ENCODE measurements at places on chromosomes 4 and X.

DNA sequence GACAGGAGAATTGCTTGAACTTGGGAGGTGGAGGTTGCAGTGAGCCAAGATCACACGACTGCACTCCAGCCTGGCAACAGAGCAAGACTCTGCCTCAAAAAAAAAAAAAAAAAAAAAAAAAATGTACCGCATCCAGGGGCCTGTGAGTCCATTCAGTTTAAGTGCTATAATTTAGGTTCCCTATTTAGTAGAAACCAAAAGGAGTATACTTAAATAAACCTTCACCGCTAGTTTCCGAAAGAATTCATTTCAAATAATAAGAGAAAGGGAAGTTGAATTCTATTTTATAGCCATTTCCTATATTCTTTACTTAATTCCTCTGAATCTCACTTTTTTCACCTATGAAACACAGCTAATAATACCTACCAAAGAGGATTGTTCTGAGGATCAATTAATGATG lies 20.8 kb upstream of the LRBA start:
- DNase-seq = no peak

DNA sequence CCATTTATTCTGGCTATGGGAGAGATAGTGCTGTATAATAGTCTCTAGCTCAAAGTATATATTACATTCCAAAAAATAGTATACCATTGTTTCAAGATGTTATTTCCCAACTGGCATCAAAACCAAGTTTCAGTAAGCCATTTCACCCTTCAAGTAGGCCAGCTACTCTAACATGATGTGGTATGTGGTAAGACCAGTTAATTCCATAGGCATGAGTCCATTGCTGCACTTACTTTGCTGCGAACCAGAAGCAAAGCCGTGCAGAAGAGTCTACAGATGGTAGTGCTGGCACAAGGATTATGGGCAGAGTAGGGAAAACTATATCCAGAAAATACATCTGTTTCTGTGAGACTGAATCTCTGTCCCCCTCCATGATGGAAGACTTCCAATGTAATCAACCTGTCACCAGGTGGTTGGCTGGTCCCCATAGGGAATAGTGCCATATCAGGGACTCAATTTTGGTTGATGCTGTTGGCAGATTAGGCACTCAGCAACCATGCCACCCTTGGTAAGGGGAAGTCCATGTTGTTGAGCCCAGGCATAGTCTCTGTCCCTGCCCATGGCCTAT lies 49.8 kb upstream of the HSD17B10 start:
- DNase-seq = no peak

DNA sequence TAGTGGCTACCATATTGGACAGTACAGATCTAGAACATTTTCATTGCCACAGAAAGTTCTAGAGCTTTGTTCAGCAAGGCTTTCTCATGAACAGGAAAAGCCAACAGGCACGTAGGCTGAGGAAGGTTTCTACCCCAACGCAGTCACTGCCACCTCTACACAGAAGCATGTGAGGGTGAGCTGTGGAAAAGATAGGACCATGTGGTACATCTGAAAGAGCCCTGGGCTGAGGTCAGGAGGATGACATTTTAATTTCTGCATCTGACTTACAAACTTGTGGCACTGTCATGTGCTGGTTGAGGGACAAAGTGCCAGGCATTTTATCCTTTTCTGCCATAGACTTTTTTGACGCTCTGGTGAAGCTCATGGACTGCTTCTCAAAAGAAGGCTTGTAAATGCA lies 454.2 kb downstream of the BCOR start:
- no peak for DNase-seq

DNA sequence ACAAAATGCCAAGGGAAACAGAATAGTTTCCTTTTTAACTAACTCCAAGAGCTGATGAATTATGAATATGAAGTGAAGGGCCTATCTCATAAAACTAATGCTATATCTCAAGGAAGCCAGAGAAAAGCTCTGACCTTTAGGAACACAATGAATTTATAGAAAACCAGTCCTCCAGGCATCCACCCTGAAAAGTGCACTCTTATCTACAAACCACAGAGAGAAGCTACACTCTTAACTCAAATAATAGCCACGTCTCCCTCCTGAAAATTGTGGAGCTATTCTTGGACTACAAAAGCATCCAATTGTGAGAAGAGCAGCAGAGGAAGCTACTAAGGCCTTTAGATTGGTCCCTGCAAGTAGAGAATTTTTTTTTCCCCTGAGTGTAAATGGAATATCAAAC lies 253.9 kb downstream of the IL15 start:
- DNase-seq = no peak
